Activated CD8-positive, alpha-beta memory T cell treated with anti-CD3 and anti-CD28 coated beads for 4 hours (primary cell): ENCODE measurements at places on chromosomes 1 and 21.

DNA sequence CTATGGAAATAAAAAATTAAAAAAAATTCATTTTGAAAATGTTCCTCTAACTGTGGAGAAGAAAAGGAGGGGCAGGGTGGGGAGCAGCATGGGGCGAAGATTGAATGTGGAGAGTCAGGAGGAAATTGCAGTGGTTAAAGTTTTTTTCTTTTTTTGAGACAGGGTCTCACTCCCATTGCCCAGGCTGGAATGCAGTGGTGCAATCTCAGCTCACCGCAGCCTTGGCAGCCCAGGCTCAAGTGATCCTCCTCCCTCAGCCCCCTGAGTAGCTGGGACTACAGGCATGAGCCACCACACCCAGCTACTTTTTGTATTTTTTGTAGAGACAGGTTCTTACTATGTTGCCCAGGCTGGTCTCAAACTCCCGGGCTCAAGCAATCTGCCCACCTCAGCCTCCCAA lies 67.6 kb downstream of the ADSS2 start:
- DNase-seq = no peak

DNA sequence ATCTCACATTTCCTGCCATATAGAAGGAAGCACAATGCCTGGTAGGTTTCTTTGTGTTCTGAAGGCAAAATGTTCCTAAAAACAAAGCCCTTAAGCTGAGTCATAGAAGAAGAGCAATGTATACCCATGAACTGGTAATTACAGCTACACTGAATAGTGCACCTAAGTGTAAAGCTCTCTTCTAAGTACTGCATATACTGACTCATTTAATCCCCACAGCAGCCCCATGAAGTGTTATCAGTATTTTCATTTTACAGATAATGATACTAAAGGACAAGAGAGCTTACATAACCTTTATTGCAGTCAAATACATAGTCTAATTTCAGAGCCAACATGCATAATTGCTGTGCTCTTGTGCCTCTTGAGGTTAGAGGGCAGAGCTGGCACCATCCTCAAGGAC lies 239.9 kb downstream of the DPYD start:
- no peak for DNase-seq

DNA sequence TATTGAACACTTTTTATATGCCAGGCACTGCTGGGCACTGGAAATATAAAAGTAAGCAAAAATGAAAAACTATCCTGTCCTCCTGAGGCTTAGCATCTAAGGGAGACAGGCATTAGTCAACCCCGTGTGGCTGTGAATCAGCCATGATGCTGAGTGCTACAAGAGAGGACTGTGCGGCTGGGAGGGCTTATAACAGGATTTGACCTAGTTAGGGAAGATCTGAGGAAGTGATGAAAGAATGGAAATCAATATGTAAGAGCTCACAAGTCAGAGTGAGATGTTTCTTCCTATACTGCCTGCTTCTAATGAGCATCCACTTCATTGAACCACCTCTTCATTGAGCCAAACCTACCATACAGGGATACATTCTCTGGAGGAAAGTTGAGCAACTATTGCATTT lies 15.1 kb downstream of the TRIM45 start:
- DNase-seq = no peak

GRCh38 chr21:29748391-29749167 lies 191.2 kb downstream of the GRIK1 start:
- no peak for DNase-seq

GRCh38 chr1:160022330-160023310 lies 9.2 kb downstream of the PIGM start:
- no peak for DNase-seq

- DNase-seq = no peak
Measured at GRCh38 chr1:70397013-70397412, 14.1 kb upstream of the CTH start.

GRCh38 chr1:25744140-25744581 lies 55.8 kb upstream of the SELENON start:
- DNase-seq = no peak

- no peak for DNase-seq
Measured at GRCh38 chr1:22241250-22241649, 98.4 kb upstream of the WNT4 start.

GRCh38 chr1:243549108-243549507 lies 293.3 kb downstream of the SDCCAG8 start:
- no peak for DNase-seq

- no peak for DNase-seq
Measured at GRCh38 chr1:223197923-223198627, 55.0 kb upstream of the TLR5 start.

DNA sequence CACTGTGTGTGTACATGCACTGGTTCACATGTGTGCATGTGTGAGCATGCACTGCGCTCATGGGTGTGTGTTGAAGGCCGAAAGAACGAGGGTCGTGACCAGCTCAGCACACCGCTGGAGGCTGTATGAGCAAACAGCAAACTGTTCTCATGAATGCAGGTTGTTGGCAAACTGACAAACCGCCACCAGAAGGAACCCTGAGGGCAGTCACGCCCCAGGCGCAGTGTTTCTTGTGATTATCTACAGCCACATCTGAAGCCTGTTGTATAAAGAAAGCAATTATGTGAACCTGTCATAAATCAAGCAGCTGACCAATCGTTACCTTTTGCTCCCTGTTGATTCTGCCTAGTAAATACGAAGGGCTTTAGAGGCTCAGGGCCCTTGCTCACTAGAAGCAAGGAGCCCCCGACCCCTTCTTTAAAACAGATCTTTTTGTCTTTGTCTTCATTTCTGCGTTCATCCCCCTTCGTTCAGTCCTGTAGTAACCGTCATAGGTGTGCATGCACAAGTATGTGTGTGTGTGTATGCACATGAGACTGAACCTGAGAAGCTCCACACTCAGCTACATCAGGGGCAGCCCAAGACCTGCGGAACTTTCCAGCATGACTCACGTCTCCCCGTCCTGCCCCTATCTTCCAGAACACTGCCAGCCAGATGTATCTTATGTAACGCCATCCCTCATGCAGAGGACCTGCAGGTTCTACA lies 16.8 kb upstream of the RIPK4 start:
- DNase-seq = no peak

GRCh38 chr1:115668579-115668978 lies 26.8 kb downstream of the VANGL1 start:
- DNase-seq = no peak

DNA sequence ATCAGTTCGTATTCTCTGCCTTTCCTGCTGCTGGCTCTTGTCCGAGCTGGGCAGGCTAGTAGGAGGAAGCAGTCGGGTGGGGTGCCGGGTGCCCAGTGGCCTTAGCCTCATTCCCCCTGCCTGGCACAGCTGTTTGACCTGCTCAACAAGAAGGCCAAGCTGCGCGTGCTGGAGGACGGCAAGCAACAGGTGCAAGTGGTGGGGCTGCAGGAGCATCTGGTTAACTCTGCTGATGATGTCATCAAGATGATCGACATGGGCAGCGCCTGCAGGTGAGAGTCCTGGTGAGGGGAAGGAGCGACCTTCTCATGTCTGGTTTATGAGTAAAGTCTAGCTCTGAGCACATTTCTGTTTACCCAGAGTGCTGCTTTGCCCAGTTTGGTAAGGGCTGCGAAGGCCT lies 16.3 kb upstream of the RPS8 start:
- no peak for DNase-seq

DNA sequence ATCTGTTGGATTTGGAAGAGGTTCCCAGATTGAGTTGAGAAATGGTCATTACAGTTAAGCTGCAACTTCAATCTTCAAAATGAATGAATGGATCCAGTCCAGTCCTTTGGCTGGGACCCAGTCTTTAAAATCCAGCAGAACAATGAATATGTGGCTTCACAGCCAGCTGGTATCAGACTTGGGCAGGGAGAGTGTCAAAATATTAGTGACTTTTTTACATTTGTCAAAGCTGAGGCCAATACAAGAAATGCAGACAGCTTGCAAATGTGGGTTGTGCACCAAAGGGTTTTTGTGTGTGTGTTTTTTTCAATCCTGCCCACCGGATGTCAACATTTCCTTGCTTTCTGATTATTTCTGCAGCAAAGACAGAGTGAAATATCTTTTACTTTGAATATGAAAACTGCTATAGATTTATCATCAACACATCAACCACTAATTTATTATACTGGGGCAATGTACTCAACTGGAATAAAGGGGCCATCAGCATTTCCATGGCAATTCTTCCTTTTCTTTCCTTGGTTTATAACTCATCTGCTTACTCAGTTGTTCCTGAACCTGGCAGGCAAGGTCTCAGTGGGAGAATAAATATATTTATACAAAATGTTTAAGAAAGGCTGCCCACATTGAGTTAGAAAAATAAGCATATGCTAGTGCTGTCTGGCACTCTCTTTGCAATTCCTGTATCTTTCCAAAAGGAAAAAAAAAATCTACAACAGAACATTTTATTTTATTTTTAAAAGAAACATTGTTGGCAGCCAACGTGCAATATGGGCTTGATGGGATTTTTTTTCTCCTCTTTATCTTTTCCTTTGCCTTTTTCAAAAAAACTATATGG lies 491.6 kb upstream of the C1orf87 start:
- DNase-seq = no peak

DNA sequence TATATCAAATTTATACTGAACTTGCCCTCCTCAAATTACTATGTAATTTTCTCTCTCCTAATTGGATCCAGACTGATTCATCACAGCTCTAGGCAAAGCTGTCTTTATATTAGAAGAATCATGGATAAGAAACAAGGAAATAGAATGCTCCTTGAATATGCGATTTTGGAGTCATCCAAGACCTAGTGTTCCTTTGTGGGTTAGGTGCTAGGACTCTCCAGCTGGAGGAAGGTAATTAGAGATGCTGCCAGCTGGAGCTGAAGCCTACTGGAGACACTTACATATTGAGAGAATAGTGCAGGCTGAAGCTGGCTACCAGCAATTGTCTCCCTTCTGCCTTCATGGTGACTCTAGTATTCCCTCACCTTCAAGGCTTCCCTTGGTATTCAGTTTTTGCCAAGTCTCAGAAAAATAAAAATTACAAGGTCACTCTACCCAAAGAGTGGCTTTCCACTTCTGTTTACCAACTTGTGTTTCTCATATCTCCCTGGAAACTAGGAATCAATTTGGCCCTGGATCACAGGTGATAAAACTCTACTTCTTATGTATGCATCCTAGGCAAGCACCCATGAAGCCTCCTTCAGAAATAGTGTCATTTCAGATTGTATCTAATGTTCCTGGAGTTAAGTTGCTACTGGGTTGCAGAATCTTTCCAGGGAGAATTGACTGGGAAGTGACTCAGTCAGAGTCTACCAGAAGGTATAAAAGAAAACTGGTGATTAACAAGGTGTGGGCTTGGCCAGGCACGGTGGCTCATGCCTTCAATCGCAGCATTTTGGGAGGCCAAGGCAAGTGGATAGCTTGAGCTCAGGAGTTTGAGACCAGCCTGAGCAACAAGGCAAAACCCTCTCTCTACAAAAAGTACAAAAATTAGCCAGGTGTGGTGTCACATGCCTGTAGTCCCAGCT lies 24.4 kb upstream of the DOCK7 start:
- no peak for DNase-seq

DNA sequence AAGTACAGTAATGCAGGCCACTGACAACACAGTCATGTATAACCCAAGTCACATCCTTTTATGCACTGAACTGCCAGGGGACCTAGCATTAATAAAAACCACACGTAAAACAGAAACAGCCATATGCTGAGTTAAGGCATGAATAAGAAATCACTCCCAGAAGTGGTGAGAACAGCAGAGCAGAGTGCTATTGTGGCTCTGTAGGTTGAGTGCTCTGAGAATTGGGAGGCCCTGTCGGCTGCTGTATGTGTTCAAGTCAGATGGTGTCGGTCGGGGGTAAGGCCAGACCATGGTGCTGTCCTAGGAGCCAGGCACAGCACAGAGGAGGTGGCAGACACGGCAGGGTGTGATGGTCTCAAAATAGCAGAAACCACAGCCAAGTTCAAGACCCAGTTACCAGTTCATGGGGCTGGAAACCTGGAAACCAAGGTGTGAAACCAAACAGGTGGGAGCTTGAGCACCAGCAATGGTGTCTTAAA lies 126.6 kb upstream of the COA6 start:
- no peak for DNase-seq

DNA sequence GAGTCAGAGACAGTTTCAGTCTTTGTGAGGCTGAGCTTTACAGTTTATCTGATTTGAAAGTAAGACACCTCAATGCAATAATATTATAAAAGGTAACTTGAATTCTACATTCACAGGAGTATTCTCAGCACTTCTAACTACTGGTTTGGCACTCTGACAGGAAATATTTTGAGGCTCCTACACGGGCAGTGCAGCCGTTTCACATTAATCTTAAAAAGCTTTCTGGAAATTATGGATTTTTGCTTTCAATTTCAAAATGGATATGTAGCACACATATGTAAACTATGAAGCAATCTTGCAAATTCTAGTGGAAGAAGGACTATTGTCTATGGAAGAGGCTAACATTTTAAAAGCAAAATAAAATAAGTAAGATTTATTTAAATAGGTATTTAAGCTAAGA lies 262.9 kb upstream of the SNX7 start:
- DNase-seq = no peak

GRCh38 chr1:174815474-174815908 lies 184.3 kb upstream of the CACYBP start:
- no peak for DNase-seq

DNA sequence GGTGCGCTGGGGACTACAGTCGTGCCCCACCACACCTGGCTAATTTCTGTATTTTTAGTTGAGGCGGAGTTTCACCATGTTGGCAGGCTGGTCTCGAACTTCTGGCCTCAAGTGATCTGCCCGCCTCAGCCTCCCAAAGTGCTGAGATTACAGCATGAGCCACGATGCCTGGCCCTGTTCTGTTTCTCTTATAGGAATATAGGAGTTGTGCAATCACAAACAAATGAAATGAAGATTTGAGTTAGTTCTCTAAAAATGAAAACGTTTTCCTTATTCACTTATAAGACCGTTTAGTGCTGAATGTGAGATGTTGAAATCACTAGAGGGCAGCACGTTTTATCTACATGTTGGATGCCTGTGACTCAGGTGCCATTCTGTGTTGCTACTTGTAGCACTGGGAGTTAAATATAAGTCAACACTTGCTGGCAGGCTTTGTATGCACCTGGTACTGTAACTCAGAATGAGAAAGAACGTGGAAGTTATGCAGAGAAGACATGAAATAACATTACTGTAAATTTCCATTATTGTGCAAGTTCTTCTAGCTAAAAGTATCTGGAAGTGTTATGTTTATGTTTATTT lies 45.8 kb downstream of the MIGA1 start:
- no peak for DNase-seq

DNA sequence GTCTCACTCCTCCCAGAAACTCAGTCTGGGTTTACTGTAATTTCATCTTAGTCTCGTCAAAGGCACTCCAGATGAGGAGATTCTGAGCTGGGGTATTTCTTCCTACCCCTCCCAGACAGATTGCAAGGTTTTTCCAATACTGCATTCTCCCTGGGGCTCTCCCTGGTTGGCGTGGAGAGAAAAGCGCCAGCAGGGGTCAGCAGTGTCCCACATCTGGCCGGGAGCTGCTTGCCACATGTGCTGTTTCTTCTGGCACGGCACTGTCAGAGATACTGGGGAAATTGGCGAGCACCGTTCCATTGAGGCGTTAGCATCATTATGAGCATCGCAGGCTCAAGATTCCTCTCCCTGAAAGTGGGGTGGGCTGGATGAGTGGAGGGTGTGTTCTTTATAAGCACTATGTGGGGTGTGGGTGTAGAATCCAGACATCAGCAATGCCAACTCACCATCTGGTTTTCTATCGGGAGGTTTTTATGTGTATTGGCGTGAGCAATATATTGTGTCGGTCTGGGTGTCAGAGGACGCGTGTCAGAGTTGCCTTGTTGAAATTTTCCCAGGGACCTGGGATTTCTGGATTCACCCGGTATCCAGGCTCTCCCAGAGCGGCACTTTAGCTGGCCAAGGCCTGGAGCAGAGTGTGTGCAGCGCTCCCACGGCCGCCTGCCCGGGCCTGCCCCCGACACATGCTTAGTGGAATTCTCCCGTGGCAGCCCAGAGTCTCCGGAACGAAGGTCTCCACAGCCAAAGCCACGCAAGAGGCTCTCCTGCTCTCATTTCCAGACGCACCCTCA lies 8.0 kb upstream of the NAV1 start:
- DNase-seq = no peak
